Naive thymus-derived CD4-positive, alpha-beta T cell (primary cell): ENCODE measurements at places on chromosomes 2 and 18.
A peak's percentile ranks its signal among the peaks of the same experiment; 100 is the strongest.

DNA sequence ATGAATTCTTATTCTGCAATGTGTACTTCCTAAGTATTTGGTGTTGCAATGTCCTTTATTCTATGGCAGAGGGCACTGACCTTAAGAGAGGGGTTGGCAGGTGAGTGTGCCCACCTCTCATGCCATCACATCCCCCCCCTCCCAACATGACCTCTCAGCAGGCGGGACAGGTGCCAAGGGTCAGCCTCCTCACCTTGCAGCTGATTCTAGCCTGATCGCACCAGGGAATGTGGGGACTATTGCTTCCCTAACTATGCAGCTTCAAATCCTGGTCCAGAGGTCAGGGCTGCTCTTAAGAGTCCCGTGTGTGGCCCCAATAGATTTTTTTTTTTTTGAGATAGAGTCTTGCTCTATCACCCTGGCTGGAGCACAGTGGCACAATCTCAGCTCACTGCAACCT, 9.5 kb downstream of the HJURP start:
- no peaks in the 10 kb centered on the region for H3K4me1 ChIP-seq
- H3K36me3 ChIP-seq = no peaks in the 10 kb centered on the region
- no peak overlapping the region for H3K4me3 ChIP-seq

DNA sequence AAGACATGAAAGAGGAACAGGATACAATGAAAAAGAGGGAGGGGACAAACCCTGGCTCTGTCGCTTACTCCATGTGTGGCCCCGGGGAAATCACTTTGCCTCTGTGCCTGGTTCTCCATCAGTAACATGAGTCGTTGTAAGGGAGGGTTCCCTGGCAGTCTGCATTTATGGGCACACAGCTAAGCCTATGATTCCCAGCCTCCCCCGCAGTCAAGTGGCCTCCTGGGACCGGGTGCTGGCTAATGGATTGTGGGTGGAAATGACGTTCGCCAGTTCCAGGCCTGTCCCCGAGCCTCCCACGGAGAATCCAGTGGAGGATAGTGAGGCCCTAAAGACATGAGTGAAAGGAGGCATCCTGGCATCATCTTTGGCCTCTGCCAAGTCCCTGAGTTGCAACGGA, 42.7 kb downstream of the SFXN5 start:
- H3K4me1 ChIP-seq = no peaks in the 10 kb centered on the region
- no peak overlapping the region for H3K27ac ChIP-seq
- DNase-seq = no peak
- no peak overlapping the region for H3K4me3 ChIP-seq

GRCh38 chr2:148524519-148524919, 120.0 kb upstream of the EPC2 start:
- H3K4me1 ChIP-seq = peaks cover 46% of the 10 kb centered on the region
- H3K27ac ChIP-seq = peak overlapping the region; percentile 56
- no peaks in the 10 kb centered on the region for H3K27me3 ChIP-seq

- no peak for DNase-seq
- H3K36me3 ChIP-seq = no peaks in the 10 kb centered on the region
- no peaks in the 10 kb centered on the region for H3K4me1 ChIP-seq
- no peak overlapping the region for H3K4me3 ChIP-seq
Measured at GRCh38 chr18:5943514-5943913, 48.2 kb upstream of the TMEM200C start.
